ENCODE measurements at places on chromosomes 13 and 19. TPM values are rescaled to one million over a fixed set of nuclear protein-coding genes. Genes with fewer than 3 reads are reported as not detected.
A peak's percentile ranks its signal among the peaks of the same experiment; 100 is the strongest.

- no peak overlapping the region for H3K27ac ChIP-seq
- peaks cover 56% of the 10 kb centered on the region for H3K4me1 ChIP-seq
- H3K4me3 ChIP-seq: peak overlapping the region; percentile 66
These were observed 113.2 kb downstream of the KCNRG start for GRCh38 chr13:50128428-50128931.

DNA sequence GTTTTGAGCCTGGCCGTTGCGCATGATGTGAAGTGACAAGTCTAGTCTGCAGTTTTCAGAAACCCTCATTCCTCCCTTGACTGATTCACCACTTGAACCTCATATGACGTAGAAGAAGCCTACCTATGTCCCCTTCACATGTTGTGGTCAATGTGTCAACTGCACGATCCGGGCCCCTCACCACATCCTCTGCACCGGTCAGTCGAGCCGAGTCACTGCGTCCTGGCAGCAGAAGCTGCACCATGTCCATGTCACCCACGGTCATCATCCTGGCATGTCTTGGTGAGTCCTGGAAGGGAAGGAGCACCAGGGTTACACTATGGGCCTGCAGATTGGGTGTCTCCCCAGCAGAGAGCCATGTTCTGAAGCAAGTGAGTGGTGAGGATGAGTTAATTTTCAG, at the start of gene KIR2DL4:
KIR2DL4 (plus strand) TSS at position 201 of the 400 bp plus-strand sequence; CDS start at position 243, 42 bp downstream.
- no peaks in the 10 kb centered on the region for H3K36me3 ChIP-seq
- no peaks in the 10 kb centered on the region for H3K4me1 ChIP-seq
- no peaks in the 10 kb centered on the region for H3K27me3 ChIP-seq
- no peak for DNase-seq

DNA sequence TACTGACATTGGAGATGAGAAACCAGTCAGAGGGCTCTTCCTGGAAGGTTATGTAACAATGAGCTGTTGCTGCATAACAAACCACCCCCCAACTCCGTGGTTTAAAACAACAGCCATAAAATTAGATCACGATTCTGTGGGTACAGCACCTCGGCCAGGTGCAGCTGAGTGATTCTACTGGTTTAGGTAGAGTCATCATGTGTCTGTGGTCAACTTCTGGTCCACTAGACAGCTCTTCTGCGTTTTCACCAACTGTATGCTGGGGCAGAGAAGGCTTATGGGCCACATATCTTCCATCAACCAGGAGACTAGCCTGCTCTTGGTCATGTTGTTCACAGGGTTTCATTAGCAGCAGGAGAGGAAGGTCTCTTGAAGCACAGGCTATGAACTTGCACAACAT, 585.5 kb downstream of the KCTD12 start:
- H3K27ac ChIP-seq: no peak overlapping the region
- H3K27me3 ChIP-seq: no peaks in the 10 kb centered on the region
- H3K36me3 ChIP-seq: no peaks in the 10 kb centered on the region
- no peaks in the 10 kb centered on the region for H3K4me1 ChIP-seq
- H3K4me3 ChIP-seq: no peak overlapping the region

- no peak overlapping the region for H3K27ac ChIP-seq
- H3K36me3 ChIP-seq: peaks cover 3% of the 10 kb centered on the region
- H3K4me1 ChIP-seq: no peaks in the 10 kb centered on the region
- no peak for DNase-seq
These were observed 64.8 kb upstream of the ZNF85 start for GRCh38 chr19:20858218-20858617.

- H3K27me3 ChIP-seq: peaks cover 2% of the 10 kb centered on the region
- H3K4me1 ChIP-seq: peaks cover 12% of the 10 kb centered on the region
- DNase-seq: no peak
- H3K4me3 ChIP-seq: no peak overlapping the region
- H3K27ac ChIP-seq: no peak overlapping the region
These were observed 66.7 kb downstream of the SLC10A2 start for GRCh38 chr13:102999499-102999898.

GRCh38 chr13:81021284-81021840, 680.4 kb upstream of the SPRY2 start:
- no peak overlapping the region for H3K4me3 ChIP-seq
- peaks cover 12% of the 10 kb centered on the region for H3K36me3 ChIP-seq
- no peak overlapping the region for H3K27ac ChIP-seq
- H3K27me3 ChIP-seq: no peaks in the 10 kb centered on the region

Gene URAD
- total RNA-seq: not detected

DNA sequence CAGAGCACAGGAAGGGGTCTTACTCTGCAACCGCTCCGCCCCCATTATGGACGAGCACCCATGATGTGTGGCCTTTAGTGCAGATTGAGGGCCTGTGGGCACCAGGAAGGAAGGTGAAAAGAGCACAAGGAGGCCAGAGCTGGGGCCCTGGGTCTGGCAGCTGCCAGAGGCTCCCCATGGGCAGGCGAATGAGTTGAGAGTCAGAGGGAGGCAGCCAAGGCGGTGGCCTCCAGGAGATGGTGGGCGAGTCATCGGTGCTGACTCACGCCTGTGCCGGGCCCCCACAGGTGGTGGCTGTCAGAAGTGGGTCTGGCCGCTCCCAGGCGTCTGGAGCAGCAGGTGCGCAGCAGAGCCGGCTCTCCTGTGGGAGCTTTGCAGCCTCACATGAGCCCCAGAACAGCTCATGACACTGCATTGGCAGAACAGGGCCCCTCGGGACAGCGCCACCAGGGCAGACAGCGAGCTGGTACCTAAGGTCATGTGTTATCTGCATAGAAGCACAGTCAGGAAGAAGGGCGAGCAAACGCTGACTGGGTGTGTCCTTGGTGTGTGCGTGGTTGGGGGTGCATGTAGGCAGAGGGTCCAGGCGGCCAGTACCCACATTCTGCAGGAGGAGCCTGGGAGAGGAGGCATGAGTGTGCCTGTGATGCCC, 68.8 kb downstream of the CHST8 start:
- no peaks in the 10 kb centered on the region for H3K36me3 ChIP-seq
- no peak overlapping the region for H3K27ac ChIP-seq
- DNase-seq: no peak
- peaks cover 21% of the 10 kb centered on the region for H3K27me3 ChIP-seq
- H3K4me3 ChIP-seq: no peak overlapping the region
